ENCODE measurements at places on chromosomes 7 and 10. TPM values are rescaled to one million over a fixed set of nuclear protein-coding genes. Genes with fewer than 3 reads are reported as not detected.

GRCh38 chr10:116385994-116386809, 41.4 kb upstream of the PNLIPRP3 start:
- peak; percentile 70 for DNase-seq

DNA sequence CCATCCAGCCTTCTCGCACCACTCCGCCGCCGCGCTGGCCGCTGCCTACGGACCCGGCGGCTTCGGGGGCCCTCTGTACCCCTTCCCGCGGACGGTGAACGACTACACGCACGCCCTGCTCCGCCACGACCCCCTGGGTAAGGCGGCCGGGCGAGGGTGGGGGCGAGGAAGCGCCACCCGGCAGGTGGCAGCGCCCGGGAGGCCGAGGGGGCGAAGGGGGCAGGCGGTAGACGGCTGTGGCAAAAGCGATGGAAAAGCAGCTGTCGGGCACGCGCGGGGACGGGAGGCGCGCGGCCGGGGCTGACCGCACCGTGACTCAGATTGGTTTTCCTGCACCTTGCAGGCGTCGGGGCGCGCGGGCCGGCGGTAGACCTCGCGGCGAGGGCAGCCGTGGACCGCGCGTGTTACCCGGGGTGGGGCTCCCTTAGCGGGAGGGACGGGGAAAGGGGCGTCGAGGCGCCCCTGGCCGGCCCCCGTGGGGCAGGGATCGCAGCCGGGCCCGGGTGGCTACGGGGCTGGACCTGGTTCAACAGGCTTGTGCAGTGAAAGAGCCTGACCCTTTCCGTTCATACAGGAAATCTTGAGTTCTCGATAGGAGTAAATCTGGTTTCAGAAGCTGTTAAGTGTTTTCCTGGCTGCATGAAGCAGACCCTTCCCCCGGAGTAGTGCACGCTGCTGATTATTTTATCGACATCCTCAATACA, 608 bp downstream of the HHEX start:
- peak; percentile 24 for DNase-seq

The GNAT3 gene
- not detected for total RNA-seq

DNA sequence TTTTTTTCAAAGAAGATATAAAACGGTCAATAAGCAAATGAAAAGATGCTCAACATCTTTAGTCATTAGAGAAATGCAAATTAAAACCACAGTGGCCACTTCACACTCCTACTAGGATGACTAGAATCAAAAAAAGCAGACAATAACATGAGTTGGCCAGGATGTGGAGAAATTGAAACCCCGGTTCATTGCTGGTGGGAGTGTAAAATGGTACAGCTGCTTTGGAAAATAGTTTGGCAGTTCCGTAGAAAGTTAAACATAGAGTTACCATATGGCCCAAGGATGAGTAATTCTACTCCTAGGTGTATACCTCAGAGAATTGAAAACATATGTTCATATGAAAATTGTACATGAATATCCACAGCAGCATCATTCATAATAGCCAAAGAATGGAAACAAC, 573.3 kb downstream of the GALNT17 start:
- DNase-seq, result no peak

The H2AZ2 gene
- total RNA-seq, result 454 TPM

DNA sequence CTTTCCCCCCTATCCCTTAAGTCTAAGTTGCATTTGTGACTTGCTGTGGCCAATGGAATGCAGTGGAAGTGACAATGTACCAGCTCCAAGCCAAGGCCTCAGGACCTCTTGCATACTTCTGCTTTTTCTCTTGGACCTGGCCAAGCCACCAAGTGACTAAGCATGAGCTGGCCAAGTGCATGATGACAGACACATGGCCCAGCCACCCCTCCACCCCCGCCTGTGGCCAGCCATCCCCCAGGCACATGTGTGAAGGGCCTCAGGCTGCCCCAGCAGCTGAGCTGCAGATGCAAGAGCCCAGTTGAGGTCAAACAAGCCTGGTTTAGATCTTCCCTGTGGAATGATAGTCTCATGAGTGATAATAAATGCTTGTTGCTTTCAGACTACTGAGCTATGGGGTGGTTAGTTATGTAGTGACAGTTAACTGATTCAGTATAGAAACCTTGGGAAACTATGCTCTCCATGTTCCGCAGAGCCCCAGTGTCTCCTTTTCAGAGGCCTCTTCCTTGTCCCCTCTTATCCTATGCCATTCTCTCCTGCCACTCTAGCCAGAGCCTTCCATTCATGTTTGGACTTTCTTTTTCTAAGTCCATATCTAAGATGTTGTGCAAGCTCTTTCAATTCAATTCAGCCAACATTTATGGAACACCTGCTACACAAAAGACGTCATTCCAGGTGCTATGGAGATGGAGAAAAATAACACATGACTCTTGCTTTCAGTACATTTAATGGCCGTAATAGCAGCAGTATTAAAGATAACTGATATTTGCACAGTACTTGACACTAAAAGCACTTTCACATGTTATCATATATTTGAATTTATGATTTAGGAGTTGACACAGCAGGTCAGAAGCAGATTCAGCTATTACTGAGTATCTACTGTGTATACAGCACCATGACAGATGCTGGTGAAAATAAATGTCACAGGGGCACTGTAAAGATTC, 55.5 kb upstream of the LOXL4 start:
- DNase-seq, result peak; percentile 29

The SUN3 gene
- not detected for total RNA-seq

DNA sequence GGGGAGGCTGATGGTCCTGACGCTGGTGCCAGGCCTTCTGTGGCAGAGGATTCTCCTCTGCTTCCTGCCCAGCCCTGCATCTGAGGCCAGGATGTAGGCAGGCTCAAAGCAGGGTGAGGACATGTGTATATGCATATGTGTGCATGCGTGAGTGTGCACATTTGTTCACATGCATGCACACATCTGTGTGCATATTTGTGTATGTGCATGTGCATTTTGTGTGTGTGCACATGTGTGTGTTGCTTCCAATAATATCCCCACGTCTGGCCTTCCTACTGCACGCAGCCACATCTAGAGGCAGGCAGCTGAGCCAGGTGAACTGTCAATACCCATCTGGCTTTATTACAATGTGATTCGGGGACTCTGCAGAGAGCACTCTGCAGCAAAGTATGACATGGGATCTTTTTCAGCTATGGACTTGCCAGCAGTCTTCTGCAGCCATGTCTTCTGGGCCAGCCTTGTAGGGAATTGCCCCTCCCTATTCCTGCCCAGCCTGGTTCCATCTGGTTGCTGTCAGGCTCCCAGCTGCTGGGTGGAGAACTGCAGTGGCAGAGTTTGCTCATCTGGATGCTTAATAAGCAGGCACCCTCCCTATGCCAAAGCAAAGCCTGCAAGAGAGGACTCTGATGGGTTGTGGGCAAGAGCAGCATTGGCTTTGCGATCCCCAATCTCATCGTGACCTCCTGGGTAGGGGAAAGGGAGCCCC, 140.7 kb downstream of the PFKFB3 start:
- no peak for DNase-seq

DNA sequence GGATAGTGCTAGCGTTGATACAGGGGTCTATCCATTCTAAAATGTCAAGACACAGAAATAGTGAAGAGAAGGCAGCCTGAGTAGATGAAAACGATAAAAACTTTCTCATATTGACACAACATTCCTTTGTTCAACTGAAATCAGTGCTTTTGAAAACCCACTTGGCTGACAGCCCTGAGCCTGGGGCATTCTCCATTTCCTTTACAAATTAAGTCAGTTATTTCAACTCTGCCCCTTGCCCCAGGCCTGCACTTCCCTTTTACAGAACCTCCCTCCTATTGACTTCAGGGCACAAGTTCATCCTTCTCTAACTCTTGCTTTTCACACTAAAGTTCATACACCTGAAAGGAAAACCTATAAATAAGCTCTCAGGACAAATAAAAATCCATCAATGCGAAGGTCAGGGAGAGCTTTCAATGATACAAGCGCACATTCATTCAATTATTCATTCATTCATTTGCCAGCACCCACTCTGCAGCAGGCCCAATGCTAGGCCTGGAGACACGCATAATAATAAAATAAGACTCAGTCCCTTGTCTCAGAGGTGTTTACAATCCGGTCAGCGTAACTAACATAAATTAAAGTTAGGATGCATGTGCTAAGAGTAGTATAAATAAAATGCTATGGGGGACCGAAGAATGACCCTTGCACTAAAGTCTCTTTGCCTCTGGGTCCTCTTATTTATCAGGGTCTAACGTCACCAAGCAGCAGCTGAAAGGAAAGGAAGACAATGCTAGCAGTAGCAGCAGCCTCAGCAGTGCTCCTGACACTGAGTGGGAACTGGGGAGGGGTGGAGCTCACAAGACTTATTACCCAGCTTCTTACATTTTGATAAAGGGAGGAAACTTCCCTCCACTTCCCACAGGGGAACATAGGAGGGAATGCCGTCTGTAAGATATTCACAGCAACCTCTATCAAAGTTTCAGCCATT, 134.8 kb downstream of the PDE1C start:
- DNase-seq, result no peak

- DNase-seq, result no peak
Observed at GRCh38 chr10:43170491-43170890, 32.2 kb downstream of the CSGALNACT2 start.

DNA sequence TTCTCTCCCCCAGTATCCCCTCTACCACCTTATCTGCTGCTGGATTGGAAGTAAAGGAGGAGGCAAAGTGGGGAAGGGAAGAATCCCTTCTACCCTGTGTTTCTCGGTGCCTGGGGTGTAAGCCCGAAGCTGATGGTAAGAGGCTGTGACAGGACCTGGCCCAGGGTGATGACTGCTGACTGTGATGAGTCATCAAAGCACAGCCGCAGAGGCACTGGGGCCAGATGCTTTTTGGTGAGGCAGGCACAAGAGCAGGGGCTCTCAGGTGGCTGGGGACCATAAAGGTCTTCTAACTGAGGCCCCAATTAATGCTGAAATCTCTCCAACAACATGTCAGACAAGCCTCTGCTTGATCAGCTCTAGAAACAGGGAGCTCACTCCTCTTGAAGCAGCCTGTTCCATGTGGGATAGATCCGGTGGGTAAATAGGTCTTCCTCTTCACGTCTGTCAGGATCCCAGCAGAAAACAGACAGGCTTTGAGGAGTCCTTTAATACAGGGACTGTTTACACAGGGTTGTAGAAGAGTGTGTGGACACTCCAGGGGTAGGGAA, 86.1 kb upstream of the PCBD1 start:
- DNase-seq, result no peak

GRCh38 chr10:129219364-129219763, 247.7 kb upstream of the MGMT start:
- DNase-seq, result no peak

- DNase-seq, result no peak
Observed at GRCh38 chr10:110045772-110046171, 38.0 kb downstream of the ADD3 start.

The OPN1SW gene
- not detected for total RNA-seq

The FFAR4 gene
- not detected for total RNA-seq

GRCh38 chr10:110783509-110784107, 88.1 kb upstream of the PDCD4 start:
- DNase-seq, result no peak

DNA sequence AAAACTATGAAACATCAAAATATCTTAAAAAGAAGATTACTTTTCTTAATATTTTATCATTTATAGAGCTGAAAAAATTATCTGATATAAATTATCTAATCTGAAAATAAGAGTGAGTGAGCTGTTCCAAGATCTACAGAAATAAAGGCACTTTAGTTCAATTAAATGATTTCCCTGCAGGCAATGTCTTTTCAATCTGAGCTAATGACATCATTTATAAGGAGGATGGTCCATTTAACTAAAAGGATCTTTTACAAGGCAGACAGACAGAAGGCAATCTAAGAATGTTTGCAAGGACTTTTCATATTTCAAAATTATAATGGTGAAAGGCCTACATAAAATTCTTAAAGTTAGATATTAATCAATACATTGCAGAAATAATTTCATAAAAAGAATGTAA, 71.8 kb downstream of the SKAP2 start:
- no peak for DNase-seq

DNA sequence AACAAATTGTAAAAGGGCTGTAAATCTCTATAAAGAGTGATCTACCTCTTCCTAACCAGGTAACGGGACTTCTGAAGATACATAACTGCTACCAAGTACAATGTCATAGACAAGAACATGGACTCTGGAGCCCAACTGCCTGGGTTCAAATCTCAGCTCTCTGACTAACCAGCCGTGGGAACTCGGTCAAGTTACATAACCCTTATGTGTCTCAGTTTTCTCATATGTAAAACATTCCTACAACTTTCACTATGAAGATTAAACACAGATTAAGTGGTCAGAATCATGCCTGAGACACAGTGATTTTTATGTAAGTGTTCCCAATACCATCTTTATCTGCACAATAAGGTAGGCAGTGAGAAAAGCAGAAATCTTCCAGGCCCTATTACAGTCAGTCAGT, 52.6 kb downstream of the ITGB1 start:
- no peak for DNase-seq

- DNase-seq, result peak; percentile 91
Observed at GRCh38 chr10:122140941-122141623, 130.0 kb upstream of the BTBD16 start.

DNA sequence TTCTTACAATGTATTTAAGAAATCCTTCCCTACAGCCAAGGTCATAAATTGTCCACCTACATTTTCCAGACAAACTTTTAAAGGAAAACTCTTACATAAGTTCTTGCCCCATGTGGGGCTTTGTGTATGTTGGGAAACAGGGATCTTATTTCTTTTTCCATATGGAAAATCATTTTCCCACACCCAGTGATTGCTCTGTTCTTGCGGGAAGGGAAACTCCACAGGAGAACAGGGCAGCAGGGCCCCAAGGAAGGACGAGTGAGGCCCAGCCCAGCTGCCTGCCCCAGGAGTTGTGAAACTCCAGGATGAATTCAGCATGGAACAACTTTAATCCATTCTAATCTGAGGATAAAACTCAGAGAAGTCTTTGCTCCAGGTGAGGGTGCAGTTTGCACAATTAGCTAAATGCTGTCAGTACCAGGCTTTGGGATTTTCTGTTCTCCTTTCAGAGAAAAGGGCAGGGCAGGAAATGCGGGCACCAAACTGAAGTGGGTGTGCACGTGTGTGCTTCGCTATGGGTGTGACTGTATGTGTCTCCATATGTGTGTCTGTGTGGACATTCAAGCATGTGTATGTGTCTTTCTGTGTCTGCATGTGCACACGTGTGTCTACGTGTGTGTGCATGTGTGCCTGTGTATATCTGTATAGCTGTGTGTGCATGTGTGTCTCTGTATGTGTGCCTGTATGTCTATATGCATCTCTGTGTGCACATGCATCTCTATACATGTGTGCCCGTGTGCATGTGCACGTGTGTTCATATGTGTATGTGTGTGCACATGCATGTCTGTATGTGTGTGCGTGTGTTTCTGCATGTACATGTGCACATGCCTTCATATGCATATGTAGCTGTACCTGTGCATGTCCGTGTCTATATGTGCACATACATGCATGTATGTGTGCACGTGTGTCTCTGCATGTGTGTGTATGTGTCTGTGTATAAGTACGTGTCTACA, 102.0 kb upstream of the FAM20C start:
- no peak for DNase-seq

The STAMBPL1 gene
- 4.7 TPM for total RNA-seq

The SKIDA1 gene
- 1.8 TPM for total RNA-seq
